Effector memory CD4-positive, alpha-beta T cell (primary cell): ENCODE measurements at places on chromosomes 1 and 21.

GRCh38 chr1:22053017-22053860, 730 bp downstream of the CDC42 start:
- DNase-seq, result peak; percentile 46

DNA sequence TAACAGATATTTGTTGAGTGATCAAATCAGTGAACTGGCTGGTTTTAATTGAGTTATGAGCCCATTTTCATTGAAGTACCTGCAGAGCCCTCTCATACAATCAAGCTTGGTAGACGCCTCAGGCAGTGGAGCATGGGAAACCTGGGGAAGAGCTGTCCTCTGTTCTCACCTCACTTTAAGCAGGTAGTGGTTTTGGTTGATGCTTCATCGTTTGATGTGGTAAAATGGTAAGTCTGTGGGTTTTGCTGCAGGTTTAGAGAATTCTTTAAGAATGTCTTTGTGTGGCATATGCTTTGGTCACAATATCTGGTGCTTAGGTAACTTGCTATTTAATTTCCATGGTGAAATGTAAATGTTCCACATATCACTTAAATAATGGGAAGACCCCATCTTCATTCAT, 10.0 kb downstream of the LAMC1 start:
- DNase-seq, result no peak

DNA sequence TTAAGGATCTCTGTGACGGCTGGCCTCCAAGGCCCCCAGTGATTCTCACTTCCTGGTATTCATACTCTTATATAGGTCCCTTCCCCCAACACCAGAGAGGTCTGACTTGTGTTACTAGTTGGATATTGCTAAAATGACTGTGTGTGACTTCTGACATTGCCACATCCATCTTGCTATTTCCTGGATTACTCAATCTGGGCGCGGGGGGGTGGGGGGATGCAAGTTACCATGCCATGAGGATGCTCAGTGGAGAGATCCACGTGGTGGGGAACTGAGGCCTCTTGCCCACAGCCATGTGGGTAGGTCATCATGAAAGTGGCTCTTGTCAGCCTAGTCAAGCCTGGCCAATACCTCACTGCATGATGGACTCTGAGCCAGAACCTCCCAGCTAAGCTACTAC, 117.0 kb downstream of the UBE2U start:
- DNase-seq, result no peak

DNA sequence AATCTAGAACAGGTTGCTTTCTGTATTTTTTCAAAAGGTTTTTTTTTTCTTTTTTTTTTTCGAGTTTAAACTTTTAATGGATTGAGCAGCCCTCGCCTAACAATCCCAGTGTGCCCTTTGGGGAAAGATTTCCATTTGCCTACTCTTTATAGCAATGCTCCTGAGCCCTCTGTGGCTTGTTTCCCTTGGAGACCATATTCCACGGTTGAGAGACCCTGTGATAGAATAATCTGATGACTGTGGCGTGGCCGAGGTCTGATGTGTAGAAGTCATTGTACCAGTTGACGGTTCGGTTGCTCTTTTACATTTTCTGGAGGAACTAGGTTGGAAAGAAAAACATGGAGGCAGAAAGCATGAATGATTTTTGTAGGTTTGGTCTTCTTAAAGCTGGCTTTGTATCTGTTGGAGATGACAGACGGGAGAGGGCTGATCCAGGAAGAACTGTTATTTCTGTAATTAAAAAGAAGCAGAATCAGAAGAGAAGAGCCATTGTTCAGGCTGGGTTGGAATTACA, 305.7 kb upstream of the NRIP1 start:
- DNase-seq, result no peak

GRCh38 chr1:175597969-175598765, 145.2 kb downstream of the TNR start:
- no peak for DNase-seq

GRCh38 chr1:13900583-13900982, 200.6 kb downstream of the PRDM2 start:
- no peak for DNase-seq

DNA sequence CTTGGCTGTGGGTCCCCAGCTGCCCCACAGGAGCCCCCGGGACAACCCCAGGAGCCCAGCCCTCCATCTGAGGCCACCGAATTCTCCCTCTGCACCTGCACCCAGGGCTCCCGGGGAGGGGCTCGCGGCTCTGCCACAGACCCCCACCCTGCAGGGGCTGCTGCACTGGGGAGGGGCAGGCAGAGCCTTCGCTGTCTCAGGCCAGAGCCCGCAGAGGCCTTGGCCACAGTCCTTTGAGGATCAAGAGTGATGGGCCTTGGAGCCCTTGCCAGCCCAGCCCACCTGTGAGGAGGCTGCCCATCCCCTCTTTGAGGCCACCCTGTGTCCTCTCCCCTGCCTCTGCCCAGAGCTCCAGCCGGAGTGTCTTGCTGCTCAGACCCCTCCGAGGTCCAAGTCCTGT, 6.5 kb downstream of the PERM1 start:
- DNase-seq, result no peak

DNA sequence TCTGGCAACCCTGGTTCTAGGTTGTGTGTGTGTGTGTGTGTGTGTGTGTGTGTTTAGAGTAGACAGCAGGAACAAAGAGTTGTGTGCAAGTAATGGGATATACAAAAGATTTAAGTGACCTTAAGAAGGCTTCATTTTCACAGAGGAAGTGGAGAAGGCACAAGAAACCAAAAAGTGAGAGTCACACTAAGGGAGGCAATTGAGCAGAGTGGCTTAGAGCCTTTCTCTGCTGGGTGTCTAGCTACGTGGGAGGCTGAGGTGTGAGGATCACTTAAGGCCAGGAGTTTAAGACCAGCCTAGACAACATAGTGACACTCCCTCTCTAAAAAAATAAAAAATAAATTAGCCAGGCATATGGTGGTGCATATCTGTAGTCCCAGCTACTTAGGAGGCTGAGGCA, 44.4 kb upstream of the HAO2 start:
- DNase-seq, result no peak

- DNase-seq, result no peak
Observed at GRCh38 chr21:36783612-36784374, 84.9 kb downstream of the SIM2 start.

- DNase-seq, result no peak
Observed at GRCh38 chr1:223012176-223012788, 130.8 kb downstream of the TLR5 start.

DNA sequence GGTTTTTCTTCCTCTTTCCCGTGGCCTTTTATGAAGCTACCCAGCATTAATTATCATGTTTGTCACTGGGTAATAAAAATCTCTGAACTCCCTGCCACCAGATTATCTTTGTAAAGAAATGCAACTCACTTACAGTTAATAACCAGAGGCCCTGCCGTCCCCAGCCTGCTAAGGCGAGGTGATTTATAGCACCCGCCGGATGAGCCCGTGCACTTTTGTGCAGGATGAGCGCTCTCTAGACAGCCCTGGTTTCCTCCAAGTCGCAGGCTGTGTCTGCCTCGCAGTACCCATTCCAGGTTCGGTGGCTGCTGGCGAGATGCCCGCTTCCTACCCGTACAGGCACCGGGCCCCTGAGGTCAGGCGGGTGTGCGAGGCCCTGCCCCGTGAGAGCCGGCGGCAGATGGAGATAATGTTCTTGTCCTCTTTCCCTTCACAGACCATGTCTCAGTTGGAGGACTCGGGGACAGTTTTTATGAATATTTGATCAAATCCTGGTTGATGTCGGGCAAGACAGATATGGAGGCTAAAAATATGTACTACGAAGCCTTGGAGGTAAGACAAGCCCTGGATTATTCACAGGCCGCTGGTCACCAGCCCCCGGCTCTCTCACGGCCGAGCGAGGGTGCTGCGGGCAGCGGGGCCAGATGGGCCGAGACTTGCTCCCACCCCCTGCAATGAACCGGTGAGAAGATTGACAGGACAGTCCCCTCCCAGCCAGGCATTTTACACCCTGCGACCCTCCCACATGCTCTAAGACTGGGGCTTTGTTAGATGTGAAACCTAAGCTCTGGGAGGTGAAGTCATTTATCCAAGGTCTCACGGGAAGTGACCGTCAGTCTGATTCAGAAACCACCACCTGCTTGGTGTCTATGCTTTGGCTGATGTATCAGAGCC, 28.5 kb upstream of the SELENON start:
- no peak for DNase-seq

GRCh38 chr1:167499664-167500101, 18.6 kb downstream of the CD247 start:
- DNase-seq, result no peak

GRCh38 chr1:206693592-206693991, 8.9 kb downstream of the MAPKAPK2 start:
- no peak for DNase-seq

DNA sequence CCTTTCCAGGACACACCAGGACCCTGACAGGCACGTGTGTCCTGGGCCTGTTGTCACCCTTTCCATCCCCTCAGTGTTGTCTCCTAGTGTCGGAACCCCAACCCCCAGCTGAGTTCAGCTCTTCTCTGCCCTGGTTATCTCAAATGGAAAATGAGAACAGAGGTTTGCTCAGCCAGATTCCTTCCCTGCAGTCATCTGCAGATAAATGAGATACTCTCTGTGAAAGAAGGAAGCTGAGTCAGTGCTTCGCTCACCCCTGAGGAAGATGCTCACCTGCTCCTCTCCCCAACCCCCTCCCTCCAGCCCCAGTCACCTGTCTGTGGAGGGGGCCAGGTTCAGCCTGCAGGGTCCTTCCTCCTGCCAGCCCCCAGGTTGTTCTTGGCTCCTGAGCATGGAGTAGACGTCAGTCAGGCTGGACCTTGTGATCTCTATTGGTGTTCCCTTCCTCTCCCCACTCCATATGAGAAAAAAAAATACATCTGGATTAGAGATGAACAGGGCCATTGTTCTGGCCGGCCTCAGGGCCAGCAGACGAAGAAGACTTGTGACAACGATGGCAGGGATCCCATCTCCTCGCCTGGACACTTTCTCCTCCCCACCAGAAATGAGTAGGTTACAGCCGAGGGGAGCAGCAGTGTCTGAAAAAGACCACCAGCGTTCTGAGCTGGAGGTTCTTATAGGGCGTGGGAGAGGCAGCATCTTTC, 20.9 kb downstream of the PHGDH start:
- DNase-seq, result no peak

DNA sequence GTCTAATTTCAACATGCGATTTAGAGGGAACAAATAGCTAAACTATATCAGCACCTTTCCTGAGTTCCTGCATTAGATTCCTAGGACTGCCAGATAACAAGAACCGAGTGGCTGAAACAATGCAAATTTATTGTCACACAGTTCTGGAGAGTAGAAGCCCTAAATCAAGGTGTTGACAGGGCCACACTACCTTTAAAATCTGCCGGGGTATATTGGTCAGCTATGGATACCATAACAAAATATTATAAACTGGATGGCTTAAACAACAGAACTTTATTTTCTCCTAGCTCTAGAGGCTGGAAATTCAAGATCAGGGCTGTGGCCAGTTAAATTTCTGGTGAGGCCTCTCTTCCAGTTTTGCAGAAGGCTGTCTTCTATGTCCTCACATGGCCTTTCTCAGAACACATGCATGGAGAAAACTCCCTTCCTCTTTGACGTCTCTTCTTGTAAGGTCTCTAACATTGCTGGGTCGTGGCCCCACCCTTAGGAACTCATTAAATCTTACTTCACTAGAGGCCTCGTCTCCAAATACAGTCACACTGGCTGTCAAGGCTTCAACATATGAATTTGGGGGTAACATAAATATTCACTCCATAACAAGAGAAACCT, 144.3 kb downstream of the FCRL5 start:
- no peak for DNase-seq

GRCh38 chr1:91526496-91526895, 25.8 kb downstream of the CDC7 start:
- no peak for DNase-seq

GRCh38 chr1:157849229-157849875, 7.7 kb upstream of the CD5L start:
- DNase-seq, result no peak

- no peak for DNase-seq
Observed at GRCh38 chr1:149962736-149963135, 26.1 kb upstream of the MTMR11 start.

- no peak for DNase-seq
Observed at GRCh38 chr21:46229133-46229922, 754 bp upstream of the LSS start.

DNA sequence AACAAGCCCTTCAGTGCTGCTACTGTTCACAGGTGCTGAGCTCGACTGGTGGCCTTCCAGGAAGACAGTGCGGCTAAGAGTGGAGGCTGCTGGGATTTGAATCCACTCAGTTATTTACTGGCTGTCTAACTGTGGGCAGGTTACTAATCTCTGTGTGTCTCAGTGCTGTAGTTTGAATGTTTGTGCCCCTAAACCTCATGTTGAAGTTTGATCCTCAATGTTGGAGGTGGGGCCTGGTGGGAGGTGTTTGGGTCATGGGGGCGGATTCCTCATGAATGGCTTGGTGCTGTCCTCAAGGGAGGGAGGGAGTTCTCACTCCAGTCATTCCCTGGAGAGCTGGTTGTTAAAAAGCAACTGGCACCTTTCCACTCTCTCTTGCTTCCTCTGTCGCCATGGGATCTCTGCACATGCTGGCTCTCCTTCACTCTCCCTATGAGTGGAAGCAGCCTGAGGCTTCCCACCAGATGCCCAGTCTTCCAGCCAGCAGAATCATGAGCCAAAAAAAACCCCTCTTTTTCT, 334.8 kb downstream of the RPS6KC1 start:
- DNase-seq, result no peak

- peak; percentile 53 for DNase-seq
Observed at GRCh38 chr1:89633248-89633799, 404 bp downstream of the LRRC8C start.

- DNase-seq, result no peak
Observed at GRCh38 chr1:94614168-94614815, 72.7 kb upstream of the F3 start.

DNA sequence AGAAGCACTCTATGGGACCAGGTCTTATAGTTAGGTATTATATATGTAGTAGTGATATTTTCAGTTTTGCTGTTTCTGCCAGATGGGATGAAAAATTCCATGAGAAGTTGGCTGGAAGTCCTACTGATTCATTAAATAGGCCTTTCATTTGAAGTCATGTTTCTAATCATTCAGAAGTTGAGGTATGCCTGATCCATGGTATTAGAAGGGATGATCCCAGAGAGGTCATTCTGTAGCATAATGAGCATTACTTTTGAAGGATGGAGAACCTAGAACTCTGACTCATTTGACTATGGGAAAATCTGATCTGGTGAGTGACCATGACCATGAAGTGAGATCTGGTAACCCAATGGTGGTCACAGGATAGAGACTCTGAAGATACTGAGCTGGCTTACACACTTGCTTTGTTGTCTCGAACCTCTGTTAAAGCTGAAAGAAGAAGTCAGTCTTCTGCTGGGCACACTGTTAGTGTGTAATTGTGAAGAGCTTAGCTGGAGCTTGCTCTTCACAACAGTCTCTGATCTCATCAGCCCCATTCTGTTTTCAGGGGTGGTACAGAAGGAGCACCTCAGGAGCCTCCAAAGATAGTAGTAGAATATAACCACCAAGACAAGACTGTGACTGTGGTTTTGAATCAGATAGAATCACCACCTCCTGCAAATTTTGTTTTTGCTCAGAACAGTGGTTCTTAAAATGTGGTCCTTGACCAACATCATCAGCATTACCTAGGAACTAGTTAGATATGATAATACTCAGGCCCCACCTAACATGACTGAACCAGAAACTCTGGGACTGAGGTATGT, 9.0 kb downstream of the MGST3 start:
- no peak for DNase-seq
